Amniotic epithelial cell (primary cell): ENCODE measurements at places on chromosomes 5 and 9.
A peak's percentile ranks its signal among the peaks of the same experiment; 100 is the strongest.

DNA sequence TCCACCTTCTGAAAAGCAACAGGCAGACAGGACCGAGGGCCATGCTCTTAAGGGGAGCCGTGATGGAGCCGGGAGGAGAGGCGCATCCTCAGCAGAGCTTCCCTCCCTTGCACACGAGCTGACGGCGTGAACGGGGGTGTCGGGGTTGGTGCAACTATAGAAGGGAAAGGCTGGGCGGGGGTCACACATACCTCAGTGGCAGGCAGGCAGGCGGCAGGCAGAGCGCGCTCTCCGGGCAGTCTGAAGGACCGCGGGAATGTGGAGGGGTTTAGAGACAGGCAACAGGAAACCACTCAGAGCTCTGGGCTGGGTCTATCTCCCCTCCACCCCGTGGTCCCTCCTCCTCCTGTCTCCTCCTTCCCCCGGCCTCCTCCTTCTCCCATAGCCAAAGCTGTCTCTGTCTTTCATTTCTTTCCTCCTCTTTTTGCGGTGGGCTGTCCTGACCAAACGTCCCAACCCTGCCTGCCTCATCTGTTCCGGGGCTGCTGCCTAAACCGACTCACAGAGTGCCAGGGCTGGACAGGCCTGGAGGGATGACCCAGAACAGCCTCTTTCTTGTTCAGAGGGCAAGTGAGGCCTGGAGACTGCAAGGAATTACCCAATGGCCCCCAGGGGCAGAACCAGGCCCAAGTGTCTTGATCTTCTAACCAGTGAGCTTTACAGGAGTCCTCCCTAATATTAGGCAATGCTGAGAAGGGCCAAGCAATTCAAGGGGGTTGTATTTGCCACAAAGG lies at the start of gene SPARC:
SPARC (minus strand) TSS at position 242 of the 734 bp plus-strand sequence. CDS start 10,727 bp downstream, outside the sequence.
- peak; percentile 97 for DNase-seq

DNA sequence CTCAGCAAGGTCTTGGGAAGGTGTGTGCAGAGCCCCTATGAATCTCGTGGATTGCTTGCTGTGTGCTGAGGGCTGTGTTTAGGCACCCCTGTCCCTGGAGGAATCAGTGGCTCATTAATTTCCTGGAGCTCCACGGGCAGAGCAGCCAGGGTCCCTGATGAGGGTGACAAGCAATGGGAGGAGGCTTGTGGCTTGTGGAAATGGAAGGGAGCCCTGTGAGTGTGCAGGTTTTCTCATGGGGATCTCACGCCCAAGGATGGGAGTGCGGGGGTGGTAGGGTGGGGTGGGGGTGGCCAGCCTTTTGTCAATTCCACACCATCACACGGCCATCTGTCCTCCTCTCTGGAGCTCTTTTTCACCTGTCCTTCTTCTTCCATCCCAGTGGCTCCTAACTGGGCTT lies 25.3 kb downstream of the PHF2 start:
- DNase-seq: no peak

- no peak for DNase-seq
These were observed 132.6 kb downstream of the NSG2 start for GRCh38 chr5:174177976-174178605.

GRCh38 chr5:159018855-159019254 lies 80.9 kb downstream of the EBF1 start:
- no peak for DNase-seq

GRCh38 chr5:178086266-178086665 lies 27.1 kb upstream of the N4BP3 start:
- DNase-seq: no peak

DNA sequence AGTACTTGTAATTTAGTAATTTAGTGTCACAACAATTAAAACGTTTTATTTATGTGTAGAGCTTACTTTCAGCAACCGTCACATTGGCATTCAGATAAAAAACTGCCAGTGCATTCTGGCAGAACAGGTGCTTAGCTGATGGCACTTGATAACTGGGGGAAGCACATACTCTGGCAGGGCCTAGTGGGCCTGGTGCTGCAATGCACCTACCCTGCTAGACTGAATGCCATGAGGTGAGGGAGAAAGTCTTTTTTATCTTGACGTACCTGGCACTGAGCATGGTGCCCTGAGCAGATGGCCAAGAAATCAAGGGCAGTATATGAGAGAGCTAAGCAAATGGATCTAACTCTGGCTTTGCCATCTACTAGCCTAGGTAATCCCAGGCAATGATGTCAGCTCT lies 280.6 kb upstream of the EFNA5 start:
- DNase-seq: no peak

DNA sequence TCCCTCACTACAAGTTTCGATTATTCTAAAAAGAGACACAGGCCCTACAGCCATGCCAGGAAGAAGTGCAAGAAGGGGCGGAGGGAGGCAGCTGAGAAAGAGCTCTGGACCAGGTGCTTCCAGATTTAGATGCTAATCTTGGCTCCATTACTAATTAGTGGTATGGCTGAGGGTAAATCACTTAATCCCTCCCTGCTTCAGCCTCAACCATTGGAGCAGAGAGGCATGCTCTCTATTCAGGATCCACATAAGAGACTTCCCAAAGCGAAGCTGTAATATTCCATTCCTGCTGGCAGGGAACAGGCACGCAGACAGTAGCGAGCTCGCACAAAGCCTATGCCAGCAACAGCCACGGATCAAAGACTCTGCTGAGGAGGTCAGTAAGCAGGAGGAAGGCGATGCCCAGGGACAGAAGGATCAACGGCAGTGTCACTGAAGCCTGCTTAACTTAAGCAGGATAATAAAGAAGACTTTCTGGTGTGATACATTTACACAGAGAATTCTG lies 24.2 kb downstream of the LIFR start:
- no peak for DNase-seq

DNA sequence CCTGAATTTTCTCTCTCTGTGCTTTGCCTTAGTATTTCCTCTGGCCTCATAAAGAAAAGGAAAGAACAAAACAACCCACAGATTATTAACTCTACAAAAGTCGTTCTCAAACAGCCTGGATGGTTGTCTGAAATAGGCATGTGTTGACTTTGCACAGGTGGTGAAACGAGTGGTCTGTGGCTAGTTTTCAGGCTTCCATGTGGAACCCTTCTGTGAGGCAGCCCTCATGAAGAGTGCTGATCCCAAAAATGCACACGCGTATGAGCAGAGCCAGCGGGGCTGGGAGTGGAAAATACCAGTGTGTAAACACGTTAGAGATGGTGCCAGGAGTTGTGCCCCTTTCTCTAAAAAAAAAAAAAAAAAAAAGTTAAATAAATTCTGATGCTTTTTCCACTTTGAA lies 4.9 kb upstream of the PSAT1 start:
- no peak for DNase-seq

- peak; percentile 12 for DNase-seq
These were observed 142.1 kb downstream of the AGTPBP1 start for GRCh38 chr9:85599540-85600105.

GRCh38 chr9:122236681-122237080 lies 7.9 kb upstream of the LHX6 start:
- DNase-seq: no peak

DNA sequence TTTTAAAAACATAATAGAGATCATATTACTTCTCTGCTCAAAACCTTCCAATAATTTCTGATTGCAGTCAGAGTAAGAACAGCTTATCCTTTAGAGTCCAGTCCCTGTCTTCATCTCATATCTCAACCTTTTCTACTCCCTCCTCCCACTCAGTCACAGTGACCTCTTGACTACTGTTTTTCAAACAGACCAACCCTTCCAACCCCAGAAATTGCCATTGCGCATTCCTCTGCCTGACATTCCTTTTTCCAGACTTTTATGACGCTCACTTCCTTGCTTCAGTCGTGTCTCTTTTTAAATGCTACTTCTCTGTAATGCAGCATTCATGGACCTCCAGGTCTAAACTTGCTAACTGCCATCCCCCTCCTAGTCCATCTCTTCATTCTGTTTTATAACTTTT lies 800.5 kb downstream of the BRINP1 start:
- DNase-seq: peak; percentile 61

GRCh38 chr5:124772457-124773200 lies 26.2 kb upstream of the ZNF608 start:
- DNase-seq: no peak

- no peak for DNase-seq
These were observed 638.6 kb upstream of the ACO1 start for GRCh38 chr9:31745886-31746285.

GRCh38 chr9:74379718-74380117 lies 117.4 kb upstream of the RORB start:
- DNase-seq: peak; percentile 28

- peak; percentile 97 for DNase-seq
These were observed 83.0 kb upstream of the PRLR start for GRCh38 chr5:35313291-35313690.

- no peak for DNase-seq
These were observed 117.7 kb upstream of the NR3C1 start for GRCh38 chr5:143521141-143521540.

DNA sequence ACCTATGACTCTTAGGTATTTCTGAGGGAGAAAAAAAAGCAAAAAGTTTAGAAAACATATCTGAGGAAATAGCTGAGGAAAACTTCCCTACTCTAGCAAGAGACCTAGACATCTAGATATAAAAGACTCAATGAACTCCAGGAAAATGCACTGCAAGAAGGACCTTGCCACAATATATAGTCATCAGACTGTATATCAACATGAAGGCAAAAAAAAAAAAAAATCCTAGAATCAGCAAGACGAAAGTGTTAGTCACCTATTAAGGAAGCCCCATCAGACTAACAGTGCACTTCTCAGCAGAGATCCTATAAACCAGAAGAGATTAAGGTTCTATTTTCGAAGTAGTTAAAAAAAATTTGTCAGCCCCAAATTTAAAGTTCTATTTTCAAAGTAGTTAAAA lies 166.2 kb downstream of the TMEM38B start:
- no peak for DNase-seq

GRCh38 chr9:129774791-129775447 lies 22.1 kb upstream of the PTGES start:
- DNase-seq: no peak

DNA sequence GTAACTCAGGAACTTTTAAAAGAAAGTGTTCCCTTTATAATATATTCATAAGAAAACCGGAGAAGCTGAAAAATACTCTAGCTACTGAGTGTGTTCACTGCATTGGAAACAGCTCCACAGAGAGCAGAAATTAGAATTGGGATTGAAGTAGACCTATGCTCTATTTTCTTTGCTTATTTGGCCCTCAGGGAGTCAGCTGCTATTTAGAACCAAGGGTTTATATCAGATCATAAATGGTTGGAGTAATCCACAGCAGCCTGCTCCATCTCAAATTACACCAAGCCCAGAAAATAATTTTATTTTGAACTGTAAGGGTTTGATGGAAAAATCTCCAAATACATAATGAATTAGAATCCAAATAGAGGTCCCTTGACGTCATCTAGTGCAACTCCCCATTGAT lies 202.6 kb downstream of the ADAMTSL1 start:
- no peak for DNase-seq

GRCh38 chr5:18074961-18075360 lies 440.7 kb downstream of the TAF11L14 start:
- no peak for DNase-seq

- DNase-seq: no peak
These were observed 121.8 kb downstream of the MCTP1 start for GRCh38 chr5:95163079-95163478.

DNA sequence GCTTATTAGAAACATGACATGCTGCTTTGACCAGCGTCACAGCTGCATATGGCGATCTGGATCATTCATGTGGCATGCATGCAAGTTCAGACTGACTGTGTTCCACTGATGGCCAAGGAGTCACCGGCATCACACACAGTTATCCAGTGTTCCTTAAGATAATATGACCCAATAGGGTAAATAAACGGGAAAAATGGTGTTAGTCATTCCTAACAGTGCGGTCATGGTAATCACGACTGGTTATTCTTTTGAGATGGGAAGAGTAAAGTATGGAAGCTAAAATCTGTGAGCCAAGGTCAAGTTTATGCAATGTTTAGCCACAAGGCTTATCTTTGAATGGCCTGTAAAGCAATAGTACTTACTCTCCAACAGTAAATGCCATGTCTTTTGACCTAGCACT lies 29.3 kb upstream of the LVRN start:
- peak; percentile 97 for DNase-seq

- DNase-seq: no peak
These were observed 7.4 kb downstream of the LHX2 start for GRCh38 chr9:124018730-124019697.

- DNase-seq: no peak
These were observed 291.4 kb downstream of the MCTP1 start for GRCh38 chr5:94993491-94993890.

- DNase-seq: no peak
These were observed 122.3 kb upstream of the POC5 start for GRCh38 chr5:75839547-75839946.

- peak; percentile 91 for DNase-seq
These were observed 10.7 kb downstream of the CAMK2A start for GRCh38 chr5:150278916-150279315.

- no peak for DNase-seq
These were observed 39.8 kb downstream of the LNPEP start for GRCh38 chr5:96975656-96976055.

DNA sequence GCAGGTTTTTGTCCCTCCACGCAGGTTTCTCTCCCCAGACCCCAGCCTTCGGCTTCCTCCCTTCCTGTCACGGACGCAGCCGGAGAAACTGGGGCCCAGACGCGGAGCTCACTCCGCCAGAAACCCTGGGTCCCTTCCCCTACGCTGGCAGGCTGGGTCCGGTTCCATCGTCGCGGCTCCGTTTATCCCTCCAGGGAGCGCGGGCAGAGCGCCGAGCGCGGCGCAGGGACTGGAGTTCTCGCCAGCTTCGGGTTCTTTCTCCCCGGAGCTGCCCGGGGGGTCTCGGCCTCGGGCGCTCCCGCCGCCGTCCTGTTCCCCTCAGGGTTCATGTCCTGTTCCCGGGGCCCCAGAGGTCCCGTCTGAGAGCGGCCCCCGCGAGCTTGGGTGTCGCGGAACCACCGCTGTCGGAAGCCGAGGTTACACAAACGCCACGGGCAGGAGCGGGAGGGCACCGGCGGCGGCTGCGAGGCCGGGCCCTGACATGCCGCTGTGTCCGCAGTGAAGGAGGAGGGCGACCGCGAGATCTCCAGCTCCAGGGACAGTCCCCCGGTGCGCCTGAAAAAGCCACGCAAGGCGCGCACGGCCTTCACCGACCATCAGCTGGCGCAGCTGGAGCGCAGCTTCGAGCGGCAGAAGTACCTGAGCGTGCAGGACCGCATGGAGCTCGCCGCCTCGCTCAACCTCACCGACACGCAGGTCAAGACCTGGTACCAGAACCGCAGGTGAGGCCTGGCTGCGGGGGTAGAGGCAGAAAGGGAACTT lies 4.6 kb downstream of the BARHL1 start:
- DNase-seq: no peak

DNA sequence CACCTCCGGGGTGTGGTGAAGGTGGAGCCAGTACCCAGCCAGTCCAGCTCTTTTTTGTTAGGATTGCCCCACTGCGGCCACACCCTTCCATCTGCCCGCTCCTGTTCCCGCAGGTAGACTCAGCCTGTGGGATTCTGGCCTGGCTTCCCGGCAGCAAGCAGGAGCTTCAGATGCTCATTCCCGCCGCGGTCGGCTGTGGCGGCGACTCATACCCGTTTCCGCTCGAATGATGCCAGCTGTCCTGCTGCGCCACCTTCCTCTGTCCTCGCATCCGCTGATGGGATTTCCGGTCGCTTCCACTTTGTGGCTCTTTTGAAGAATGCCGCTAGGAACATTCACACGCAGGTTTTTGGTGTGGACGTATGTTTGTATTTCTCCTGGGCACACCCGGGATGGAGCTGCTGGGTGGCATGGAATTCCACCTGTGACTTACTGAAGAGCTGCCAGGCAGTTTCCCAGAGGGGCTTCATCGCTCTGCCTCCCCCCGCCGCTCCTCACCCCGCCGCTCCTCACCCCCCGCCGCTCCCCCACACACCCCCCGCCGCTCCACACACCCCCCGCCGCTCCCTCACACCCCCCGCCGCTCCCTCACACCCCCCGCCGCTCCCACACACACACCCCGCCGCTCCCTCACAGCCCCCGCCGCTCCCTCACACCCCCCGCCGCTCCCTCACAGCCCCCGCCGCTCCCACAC lies 60.3 kb downstream of the TENT4A start:
- no peak for DNase-seq
